Activated CD4-positive, alpha-beta memory T cell treated with anti-CD3 and anti-CD28 coated beads, Interleukin-2, amount 10 ng/mL, durations not matched to agents 7 days and 5 days (primary cell): ENCODE measurements at places on chromosomes 3 and 15. TPM values are rescaled to one million over a fixed set of nuclear protein-coding genes. Genes with fewer than 3 reads are reported as not detected.

DNA sequence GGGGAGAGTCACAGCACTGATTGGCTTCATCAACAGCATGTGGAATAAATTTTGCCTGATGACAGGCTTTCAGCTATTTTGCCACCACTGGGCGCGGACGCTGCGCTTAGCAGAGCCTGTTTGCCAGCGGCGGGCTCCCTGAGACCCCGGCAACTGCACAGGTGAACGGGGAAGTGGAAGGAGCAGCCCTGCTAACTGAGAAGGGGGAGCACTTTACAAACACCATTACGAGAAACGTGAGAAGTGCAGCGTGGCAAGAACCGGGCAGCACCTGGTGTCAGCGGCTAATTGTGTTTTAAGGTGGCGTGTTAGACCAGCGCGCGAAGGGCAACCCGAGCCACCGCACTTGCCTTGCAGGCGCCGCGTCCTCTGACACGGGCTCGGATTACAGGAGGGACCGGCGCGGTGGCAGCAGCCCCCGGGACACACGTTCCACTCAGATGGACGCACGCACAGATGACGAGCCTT is 307.8 kb upstream of the ARRDC4 start:
- no peaks in the 10 kb centered on the region for H3K36me3 ChIP-seq
- H3K4me3 ChIP-seq: no peak overlapping the region
- no peaks in the 10 kb centered on the region for H3K4me1 ChIP-seq
- no peaks in the 10 kb centered on the region for H3K27me3 ChIP-seq
- DNase-seq: no peak

GRCh38 chr3:53495520-53496391 is 1.3 kb downstream of the CACNA1D start:
- peaks cover 10% of the 10 kb centered on the region for H3K4me1 ChIP-seq
- no peak overlapping the region for H3K4me3 ChIP-seq
- H3K36me3 ChIP-seq: no peaks in the 10 kb centered on the region
- no peak overlapping the region for H3K27ac ChIP-seq

- no peaks in the 10 kb centered on the region for H3K27me3 ChIP-seq
- no peak overlapping the region for H3K4me3 ChIP-seq
- H3K36me3 ChIP-seq: no peaks in the 10 kb centered on the region
- DNase-seq: no peak
These were observed 521.9 kb downstream of the PLOD2 start for GRCh38 chr3:145639003-145639606.

GRCh38 chr3:13425689-13426088 is 5.6 kb upstream of the NUP210 start:
- H3K36me3 ChIP-seq: peaks cover 8% of the 10 kb centered on the region
- DNase-seq: no peak
- H3K27ac ChIP-seq: no peak overlapping the region

GRCh38 chr3:147089286-147089685 is 317.1 kb downstream of the ZIC4 start:
- no peaks in the 10 kb centered on the region for H3K36me3 ChIP-seq
- no peaks in the 10 kb centered on the region for H3K27me3 ChIP-seq
- no peak overlapping the region for H3K4me3 ChIP-seq
- no peak for DNase-seq

DNA sequence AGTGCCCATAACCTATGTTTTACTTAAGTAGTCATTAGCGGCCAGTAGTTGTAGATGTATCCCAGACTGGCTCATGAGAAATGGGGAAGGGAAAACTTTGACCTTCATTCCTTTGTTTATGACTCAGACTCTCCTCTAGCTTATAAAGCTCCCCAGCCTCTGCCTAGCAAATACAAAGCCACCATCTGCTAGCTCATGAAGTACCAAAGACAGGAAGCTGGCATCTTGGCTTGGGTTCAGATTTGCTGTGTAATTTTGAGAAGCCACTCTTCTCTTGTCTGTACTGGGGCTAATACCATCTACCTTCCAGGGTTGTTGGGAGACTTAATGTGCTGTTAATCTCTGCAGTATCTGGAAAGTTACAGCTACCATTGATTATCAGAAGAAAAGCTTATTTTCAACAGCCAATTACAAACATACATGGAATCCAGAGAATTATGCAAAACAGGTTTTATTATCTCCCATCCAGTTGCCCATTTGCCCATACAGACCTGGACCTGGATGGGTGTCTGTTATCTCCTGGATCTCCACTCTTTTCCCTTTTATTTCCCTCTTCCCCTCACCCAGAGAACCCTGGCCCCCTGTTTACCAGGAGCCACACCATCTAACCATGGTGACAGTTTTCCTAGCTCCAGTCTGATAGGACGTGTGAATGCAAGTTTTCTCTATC is 153.8 kb downstream of the SEMA6D start:
- H3K27me3 ChIP-seq: no peaks in the 10 kb centered on the region
- DNase-seq: no peak
- H3K4me1 ChIP-seq: no peaks in the 10 kb centered on the region
- H3K27ac ChIP-seq: no peak overlapping the region

DNA sequence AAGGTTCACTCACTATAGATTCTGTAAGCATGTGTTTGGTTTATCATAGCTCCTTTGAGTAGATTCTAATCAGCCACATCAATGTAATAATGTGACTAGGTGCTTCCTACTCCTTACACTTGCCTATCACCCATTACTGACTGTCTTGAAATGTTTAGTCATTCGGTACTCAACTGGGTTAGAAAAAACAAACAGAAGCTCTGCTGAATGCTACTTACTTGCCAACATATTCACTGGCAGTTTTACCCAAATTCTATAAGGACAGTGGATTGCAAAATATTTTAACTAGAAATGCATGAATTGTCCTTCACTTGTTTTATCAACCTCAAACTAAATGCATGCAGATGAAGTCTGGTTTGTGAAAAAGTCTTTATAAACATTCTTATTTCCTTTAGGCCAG is 352.1 kb upstream of the ALCAM start:
- no peaks in the 10 kb centered on the region for H3K36me3 ChIP-seq
- H3K27ac ChIP-seq: no peak overlapping the region
- no peak overlapping the region for H3K4me3 ChIP-seq
- DNase-seq: no peak
- H3K27me3 ChIP-seq: no peaks in the 10 kb centered on the region

GRCh38 chr3:188278717-188279324 is 124.9 kb downstream of the LPP start:
- no peak for DNase-seq
- H3K27me3 ChIP-seq: no peaks in the 10 kb centered on the region
- peaks cover 8% of the 10 kb centered on the region for H3K4me1 ChIP-seq
- H3K4me3 ChIP-seq: no peak overlapping the region
- H3K36me3 ChIP-seq: no peaks in the 10 kb centered on the region
- no peak overlapping the region for H3K27ac ChIP-seq

GRCh38 chr3:53193466-53194209 is 32.6 kb downstream of the PRKCD start:
- H3K27ac ChIP-seq: no peak overlapping the region
- H3K36me3 ChIP-seq: peaks cover 11% of the 10 kb centered on the region
- no peak for DNase-seq
- peaks cover 23% of the 10 kb centered on the region for H3K4me1 ChIP-seq
- H3K4me3 ChIP-seq: no peak overlapping the region
- no peaks in the 10 kb centered on the region for H3K27me3 ChIP-seq

DNA sequence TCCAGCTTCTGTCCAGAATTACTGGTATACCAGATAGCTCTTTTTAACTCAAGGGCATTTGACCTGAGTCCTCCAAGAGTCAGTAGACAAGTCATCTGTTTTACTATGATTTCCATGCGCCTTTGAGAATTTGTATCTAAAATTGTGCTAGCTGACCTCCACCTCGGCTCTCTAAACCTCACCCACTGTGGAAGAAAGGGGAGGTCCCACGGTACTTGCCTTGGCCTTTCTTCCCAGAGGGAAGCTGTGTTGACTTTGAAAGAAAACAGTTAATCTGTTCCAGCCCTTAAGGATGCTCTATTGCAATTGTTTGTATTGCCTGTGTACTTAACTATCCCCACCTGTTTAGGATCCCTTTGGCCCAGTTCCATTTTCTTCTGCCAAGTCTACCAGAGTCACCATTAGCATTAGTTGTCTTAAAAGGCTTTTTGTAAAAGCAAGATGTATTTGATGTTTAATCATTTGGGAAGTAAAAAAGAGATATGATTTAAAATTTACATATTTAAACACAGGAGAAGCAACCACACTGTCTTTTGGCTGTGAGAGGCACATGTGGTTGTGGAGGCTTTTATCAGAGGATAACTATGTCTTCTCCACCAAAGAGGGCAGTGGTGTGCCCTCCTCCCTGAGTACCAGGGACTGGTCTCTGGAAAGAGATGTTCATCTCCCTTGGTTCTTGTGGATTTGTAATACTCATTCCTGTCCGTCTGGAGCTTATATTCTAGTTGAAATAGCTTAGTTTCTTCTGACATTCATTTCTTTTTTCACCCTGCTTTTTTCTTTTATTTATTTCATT is 88.8 kb downstream of the CRTC3 start:
- H3K27ac ChIP-seq: peak overlapping the region; percentile 9
- peaks cover 44% of the 10 kb centered on the region for H3K4me1 ChIP-seq
- no peaks in the 10 kb centered on the region for H3K27me3 ChIP-seq
- no peak for DNase-seq
- H3K36me3 ChIP-seq: peaks cover 53% of the 10 kb centered on the region
- H3K4me3 ChIP-seq: no peak overlapping the region

GRCh38 chr15:29455055-29455454 is 185.4 kb upstream of the NSMCE3 start:
- no peak overlapping the region for H3K27ac ChIP-seq
- H3K27me3 ChIP-seq: no peaks in the 10 kb centered on the region
- no peak for DNase-seq

GRCh38 chr15:54605043-54605442 is 591.7 kb downstream of the RSL24D1 start:
- H3K27me3 ChIP-seq: no peaks in the 10 kb centered on the region
- no peak overlapping the region for H3K4me3 ChIP-seq
- no peaks in the 10 kb centered on the region for H3K4me1 ChIP-seq
- no peak overlapping the region for H3K27ac ChIP-seq

DNA sequence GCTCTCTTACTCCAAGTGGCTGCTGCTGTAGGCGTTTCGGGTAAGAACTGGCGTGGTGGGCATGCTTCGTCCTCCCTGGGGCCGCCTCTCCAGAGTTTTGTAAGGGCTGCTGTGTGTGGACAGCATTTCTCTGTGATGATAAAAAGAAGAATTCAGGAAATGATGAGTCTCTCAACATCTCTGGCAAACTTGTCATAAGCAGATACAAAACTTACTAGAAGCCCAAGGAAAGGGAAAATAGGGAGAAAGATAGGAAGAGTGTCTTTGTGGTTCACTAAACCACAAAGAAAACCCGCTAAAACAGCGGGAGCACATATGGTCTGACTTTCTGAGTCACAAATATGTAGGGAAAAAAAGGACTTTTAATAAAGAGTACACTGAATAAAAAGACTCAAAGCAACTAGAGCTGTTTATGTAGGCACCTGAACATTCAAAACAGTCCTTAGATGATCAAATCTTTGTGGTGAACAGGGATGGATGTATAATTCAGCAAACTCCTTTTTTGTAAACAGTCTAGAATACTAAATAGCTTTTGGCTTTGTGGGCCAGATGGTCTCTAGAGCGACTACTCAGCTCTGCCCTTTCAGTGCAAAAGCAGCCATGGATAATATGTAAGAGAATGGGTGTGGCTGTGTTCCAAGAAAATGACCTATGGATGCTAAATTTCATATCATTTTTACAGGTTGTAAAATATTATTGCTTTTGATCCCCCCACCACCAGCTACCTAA is 60.4 kb upstream of the LMOD3 start:
- no peak overlapping the region for H3K27ac ChIP-seq
- peaks cover 76% of the 10 kb centered on the region for H3K36me3 ChIP-seq
- peaks cover 38% of the 10 kb centered on the region for H3K4me1 ChIP-seq
- DNase-seq: no peak

GRCh38 chr3:152742368-152743347 is 92.3 kb upstream of the P2RY1 start:
- H3K36me3 ChIP-seq: no peaks in the 10 kb centered on the region
- no peaks in the 10 kb centered on the region for H3K27me3 ChIP-seq
- H3K27ac ChIP-seq: no peak overlapping the region
- no peak overlapping the region for H3K4me3 ChIP-seq
- no peaks in the 10 kb centered on the region for H3K4me1 ChIP-seq

DNA sequence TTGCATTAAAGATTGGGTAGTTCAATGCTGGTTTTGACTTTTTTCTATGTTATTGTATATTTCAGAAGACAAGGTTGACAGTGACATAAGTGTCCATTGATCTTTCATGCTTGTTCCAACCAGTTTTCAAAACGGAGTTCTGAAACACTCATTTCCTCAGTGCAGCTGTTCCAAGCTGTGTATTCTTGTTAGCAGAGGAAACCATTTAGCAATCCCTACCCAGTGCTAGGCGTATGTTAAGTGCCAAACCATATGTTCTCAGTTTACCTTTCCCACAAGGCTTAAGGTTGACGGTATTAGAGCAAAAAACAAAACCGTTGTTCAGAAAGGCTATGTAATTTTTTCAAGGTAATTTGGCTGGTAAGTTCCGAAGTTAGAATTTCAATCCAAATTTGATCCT is 9.1 kb downstream of the ATOSA start:
- peaks cover 22% of the 10 kb centered on the region for H3K4me1 ChIP-seq
- H3K27ac ChIP-seq: no peak overlapping the region
- DNase-seq: no peak
- H3K27me3 ChIP-seq: no peaks in the 10 kb centered on the region
- H3K36me3 ChIP-seq: peaks cover 67% of the 10 kb centered on the region
- H3K4me3 ChIP-seq: no peak overlapping the region

- peaks cover 5% of the 10 kb centered on the region for H3K27me3 ChIP-seq
- no peak for DNase-seq
- H3K27ac ChIP-seq: no peak overlapping the region
- no peak overlapping the region for H3K4me3 ChIP-seq
These were observed 15.6 kb downstream of the CLDN18 start for GRCh38 chr3:138025553-138025952.

DNA sequence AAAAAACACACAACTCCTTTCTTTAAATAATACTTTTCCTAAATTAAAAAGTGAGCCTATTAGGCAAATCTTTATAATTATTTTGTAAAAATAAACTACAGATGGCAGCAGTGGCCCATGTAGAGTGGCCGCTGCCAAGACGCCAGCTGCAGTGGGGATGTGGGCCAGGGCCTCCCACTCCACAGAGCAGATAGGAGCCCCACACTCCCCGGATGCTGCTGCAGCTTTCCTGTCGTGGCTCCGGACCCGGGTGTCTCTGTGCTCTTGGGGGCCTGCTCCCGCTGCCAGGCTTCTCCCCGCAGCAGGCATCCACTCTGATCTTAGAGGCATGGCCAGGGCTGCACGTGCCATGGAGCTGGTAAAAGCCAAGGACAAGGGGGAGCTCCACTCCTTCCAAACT is 67.5 kb downstream of the PROS1 start:
- no peaks in the 10 kb centered on the region for H3K27me3 ChIP-seq
- no peak for DNase-seq
- H3K36me3 ChIP-seq: no peaks in the 10 kb centered on the region
- no peaks in the 10 kb centered on the region for H3K4me1 ChIP-seq

The CHDH gene
- total RNA-seq: 9.1 TPM

The ZNF774 gene
- total RNA-seq: 1.0 TPM

The SLC2A2 gene
- total RNA-seq: not detected

The CACNA1D gene
- total RNA-seq: 2.5 TPM

The TNFAIP8L3 gene
- total RNA-seq: 0.13 TPM

The AQR gene
- total RNA-seq: 31.9 TPM

The LYZL4 gene
- not detected for total RNA-seq

The NSUN3 gene
- total RNA-seq: 16.1 TPM

The CCR4 gene
- total RNA-seq: 118 TPM

The TEX55 gene
- total RNA-seq: not detected

The FAM107A gene
- not detected for total RNA-seq
